ENCODE measurements at places on chromosomes 6 and 20.

GRCh38 chr20:52593654-52594053 lies 378.5 kb upstream of the TSHZ2 start:
- no peak for DNase-seq

DNA sequence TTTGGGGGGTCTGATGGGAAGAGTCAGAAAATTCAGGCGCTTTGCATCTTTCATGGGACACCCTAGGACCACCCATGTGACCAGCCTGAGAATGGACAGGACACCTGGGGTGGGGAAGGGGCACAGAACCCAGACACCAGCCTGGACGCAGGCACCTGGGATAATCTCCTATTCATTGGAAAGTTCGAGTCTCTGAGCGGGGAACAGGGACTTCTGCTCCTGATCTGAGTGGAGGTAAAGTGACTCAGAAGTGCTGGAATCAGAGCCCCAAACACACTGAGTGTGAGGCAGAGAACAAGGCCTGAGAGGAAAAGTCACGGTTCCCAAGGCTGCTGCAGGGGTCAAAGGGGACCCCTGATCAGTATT lies 1.4 kb downstream of the HLA-B start:
- no peak for DNase-seq

- no peak for DNase-seq
Measured at GRCh38 chr6:32983493-32983848, 15.1 kb downstream of the BRD2 start.

- no peak for DNase-seq
Measured at GRCh38 chr20:33093074-33093473, 13.6 kb downstream of the BPIFB4 start.

GRCh38 chr6:41716516-41717391 lies 18.7 kb downstream of the TFEB start:
- no peak for DNase-seq

DNA sequence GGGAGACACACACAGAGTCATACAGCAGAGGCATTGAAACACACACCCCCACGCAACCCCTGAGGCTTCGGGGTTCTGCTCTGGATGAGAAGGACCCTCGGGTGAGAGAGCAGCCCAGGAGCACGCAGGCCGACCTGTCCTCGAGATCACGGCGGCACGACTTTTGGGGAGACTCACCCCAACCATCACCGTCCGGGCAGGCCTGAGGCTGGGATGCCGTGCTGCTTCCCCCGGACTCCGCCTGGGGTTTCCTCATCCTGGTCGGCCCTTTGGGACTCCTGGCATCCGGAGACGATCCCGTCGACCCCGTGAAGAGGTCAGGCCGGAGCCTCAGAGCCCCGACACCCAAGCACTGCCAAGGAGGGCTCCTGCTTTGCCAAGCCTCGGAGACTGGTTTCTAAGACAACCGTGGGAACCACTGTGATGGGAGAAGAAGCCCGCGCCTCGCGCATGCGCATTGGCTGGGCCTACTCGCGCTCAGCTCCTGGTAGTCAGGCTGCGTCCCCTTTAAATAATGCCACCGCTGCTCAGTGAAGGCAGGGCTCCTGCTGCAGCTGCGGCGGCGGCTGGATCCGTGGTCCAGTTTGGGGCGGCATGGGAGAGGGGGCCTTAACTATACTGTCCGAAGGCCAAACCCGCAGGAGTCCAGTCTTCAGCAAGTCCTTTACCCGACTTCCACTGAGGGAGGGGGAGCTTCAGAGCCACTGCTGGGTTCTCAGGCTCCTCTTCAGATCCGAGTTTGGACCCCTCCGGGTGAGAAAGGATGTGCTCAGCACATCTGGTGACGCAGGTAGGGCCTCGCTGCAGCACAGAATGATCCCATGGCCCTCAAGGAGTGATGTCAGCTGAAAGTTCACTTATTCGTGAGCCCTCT lies 171.4 kb upstream of the ZNF337 start:
- peak; percentile 47 for DNase-seq

Measured in suppressor macrophage (primary cell).